ENCODE measurements at places on chromosomes 5 and 9.

GRCh38 chr5:33854733-33855151, 37.0 kb downstream of the ADAMTS12 start:
- DNase-seq: peak; percentile 62

GRCh38 chr9:479304-479970, 264.8 kb downstream of the DOCK8 start:
- no peak for DNase-seq

- no peak for DNase-seq
These were observed 92.1 kb downstream of the VCAN start for GRCh38 chr5:83563631-83564030.

DNA sequence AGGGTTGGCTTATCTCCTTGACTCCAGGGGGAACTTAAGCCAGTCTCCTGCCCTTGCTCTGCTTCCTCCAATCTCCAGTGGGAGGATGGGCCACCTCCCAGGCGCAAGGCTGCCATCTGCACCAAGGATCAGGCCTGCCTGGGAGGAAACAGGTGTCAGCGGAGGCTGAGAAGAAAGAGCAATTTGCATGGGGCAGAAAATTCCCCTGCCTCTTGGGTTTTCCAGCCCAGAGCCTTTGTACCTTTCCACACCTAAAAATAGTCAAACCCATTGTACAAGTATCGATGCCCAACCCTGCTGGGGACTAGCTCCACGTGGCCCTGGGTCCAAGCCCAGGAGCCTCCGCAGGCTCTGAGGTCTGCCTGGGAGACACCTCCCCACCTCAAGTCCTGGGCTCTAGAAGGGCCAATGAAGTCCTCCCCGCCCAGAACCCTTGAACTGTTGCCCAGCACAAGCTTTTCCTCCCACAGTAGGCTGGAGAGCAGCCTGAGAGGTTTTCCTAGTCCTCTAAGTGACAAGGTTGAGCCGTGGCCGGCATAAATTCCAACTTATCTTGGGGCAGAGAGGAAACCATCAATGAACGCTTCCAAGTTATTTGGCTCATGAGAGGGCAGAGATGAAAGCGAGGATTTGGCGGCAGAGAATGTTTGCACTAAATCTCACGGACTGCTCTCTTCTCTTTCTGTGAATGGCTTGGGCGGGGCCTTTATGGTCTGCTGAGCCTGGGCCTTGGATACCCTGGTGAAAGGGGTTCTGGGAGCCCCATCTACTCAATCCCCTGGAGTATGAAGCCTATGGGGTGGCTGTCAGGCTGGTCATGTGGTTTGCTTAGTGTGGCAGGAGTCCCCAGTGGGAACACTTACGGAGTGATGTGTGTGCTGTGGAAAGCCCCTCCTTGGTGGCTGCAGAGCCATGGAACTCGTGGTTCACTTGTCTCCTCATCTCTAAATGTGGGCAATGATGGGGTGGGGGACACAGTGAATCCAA, 15.6 kb downstream of the JADE2 start:
- no peak for DNase-seq

- DNase-seq: no peak
These were observed 13.2 kb upstream of the KIF12 start for GRCh38 chr9:114112325-114112724.

DNA sequence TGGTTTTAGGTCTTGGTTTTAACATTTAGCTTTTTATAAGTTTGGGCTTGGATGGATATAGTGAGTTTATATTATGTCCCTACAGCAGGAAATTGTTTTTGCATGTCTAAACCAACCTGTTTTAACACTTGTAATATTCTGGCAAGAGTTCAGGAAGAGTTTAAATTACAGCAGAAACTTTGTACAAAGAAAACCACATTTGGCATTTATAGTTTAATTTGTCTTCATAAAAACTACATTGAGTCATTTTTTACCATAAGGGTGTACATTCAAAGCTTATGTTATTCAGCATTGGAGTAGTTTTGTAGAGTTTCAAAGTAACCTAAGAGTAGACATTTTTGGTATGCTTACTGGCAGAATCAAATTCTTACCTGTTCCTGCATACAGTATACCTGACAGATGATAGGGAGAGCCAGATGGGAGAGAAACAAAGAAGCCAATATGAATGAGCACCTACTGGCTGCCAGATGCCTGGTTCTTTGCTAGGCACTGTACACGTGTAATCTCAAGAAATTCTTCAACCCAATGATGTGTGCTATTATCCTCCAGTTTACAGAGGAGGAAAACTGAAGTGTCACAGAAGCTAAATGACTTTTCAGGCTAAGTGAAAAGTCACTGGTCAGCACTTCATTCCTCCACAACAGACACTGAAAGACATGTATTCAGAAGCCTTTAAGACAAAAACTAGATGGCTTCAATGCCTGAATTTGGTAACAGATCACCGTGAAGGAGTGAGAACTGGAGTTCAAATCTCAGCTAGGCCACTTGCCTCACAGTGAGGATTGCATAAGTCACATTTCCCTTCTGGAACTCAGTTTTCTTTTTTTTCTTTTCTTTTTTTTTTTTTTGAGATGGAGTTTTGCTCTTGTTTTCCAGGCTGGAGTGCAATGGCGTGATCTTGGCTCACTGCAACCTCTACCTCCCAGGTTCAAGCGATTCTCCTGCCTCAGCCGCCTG, 25.9 kb upstream of the ECM2 start:
- peak; percentile 27 for DNase-seq

DNA sequence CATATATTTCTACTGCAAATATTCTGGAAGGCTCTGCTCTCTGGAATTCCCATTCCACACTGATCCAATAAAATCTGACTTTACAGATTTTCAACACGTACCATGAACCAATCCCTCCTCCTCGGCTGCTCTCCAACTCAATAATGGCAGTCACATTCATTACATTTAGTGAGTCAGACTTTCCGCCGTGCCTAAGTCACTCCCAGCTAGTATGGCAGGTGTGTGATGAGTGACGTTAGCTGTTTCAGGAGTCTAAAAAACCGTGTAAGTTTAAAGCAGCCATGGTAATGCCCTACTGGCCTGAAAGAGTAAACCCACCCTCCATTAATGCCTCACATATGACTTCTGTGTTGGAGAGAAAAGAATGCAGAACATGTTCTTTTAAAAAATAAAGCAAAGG, 3.3 kb downstream of the FBN2 start:
- peak; percentile 15 for DNase-seq

GRCh38 chr5:142797420-142797819, 27.2 kb downstream of the ARHGAP26 start:
- no peak for DNase-seq

- DNase-seq: no peak
These were observed 25.8 kb downstream of the CAST start for GRCh38 chr5:96687812-96688453.

DNA sequence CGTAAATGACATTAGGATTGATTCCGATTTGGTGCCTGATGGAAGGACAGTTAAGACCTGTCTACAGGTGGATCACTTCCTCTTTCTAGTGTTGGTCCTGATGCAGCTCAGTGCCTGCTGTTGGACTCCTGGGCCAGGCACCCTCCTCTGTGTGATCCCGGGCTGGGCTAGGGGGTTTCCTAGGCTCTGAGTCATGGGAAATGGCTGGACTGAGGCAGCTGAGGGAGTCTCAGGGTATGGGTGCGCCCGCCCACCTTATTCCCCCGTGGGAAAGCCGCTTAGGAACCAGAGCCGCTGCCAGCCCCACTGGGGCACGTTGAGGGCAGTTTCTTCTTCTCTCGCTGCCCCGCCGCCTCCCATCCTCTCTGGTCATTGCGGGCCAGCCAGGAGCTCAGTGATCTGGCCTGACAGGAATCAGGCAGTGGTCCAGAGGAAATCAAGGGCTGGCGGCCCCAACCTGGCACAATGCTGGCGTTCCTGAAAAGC, 12.9 kb downstream of the TCF7 start:
- DNase-seq: no peak

DNA sequence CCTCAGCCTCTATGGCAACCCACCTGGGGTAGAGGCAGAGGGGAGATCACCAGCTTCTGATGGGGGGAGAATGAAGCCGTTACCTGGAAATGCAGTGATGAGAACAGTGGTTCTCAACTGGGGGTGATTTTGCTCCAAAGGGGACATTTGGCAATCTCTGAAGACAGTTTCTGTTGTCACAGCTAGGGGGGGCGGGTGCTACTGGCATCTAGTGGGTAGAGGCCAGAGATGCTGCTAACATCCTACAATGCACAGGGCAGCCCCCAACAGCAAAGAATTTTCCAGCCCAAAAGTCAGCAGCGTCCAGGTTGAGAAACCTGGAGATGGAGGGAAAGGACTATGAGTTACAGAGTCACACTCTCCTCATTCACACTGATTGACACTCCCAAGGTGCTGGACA, 84.5 kb downstream of the FGF1 start:
- no peak for DNase-seq

DNA sequence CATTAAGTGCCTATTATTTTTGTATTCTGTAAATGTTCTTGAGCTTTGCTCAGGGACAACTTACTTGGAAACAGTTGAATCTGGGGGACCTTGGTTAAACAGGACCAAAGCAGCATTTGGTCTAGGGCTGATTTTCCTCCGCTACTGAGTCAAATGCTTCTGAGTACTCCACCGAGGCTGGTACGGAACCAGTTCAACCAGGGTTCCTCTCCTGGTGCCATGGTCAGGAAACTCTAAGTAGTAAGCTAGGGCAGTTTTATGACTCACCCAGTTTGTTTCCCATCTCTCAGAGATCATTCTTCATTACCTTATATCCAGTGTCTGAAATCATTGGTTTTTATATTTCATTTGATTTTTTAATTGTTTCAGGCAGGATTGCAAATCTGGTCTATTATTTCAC, 111.9 kb upstream of the TNFAIP8 start:
- DNase-seq: no peak

- DNase-seq: no peak
These were observed 3.7 kb downstream of the ECSCR start for GRCh38 chr5:139458580-139459407.

GRCh38 chr5:107519900-107520354, 150.8 kb downstream of the EFNA5 start:
- peak; percentile 87 for DNase-seq

GRCh38 chr9:12878351-12878978, 103.6 kb downstream of the LURAP1L start:
- DNase-seq: no peak

DNA sequence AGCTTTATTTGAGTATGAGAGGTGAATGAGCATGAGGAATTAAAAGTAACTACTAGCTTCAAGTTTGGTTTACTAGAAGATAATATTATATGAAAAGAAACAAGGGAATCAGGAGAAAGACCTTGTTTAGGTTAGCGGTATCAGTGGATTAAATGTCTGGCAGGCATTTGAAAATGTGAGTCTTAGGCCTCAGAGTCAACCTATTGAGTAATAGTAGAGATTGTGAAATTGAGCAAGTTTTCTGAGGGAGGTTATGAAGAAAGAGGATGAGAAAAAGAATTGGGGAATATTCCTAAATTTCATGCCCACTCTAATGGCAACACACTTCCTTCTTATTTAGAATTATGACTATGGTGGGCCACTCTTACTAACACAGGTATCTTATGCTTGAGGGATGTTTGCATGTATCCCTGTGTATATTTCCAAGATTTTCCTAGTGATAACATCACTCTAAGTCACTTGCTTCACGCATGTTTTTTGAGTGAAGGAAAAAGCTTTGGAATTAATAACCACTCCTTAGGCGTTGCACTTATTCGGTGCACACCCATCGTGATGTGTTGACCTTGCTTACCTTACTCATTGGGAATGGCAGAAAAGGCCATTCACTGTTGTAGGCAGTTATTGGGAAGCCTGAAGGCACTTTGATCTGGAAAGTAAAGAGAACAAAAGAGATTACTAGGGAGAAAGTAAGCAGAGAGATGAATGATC, 8.2 kb upstream of the ELL2 start:
- no peak for DNase-seq

GRCh38 chr5:75152860-75153259, 83.8 kb downstream of the ANKRD31 start:
- no peak for DNase-seq

GRCh38 chr5:88487066-88487465, 218.4 kb upstream of the TMEM161B start:
- DNase-seq: no peak

DNA sequence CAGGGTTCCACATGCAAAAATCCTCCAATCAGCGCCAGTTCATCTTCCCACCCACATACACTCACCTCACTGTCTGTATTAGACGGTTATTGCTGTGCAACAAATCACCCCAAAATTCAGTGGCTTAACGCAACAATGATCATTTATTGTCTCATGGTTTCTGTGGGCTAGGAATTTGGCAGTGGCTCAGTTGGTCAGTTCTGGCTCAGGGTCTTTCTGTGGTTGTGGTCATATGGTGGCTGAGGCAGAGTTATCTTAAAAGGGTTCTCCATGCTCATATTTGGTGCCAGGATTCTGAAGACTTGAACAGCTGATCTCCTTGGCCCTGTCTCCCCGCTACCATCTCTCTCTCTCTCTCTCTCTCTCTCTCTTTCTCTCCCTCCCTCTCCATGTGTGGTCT, 12.9 kb downstream of the ZNF618 start:
- no peak for DNase-seq

GRCh38 chr5:139705191-139705590, 57.0 kb downstream of the CXXC5 start:
- DNase-seq: no peak

- no peak for DNase-seq
These were observed 292.0 kb downstream of the NSG2 start for GRCh38 chr5:174337276-174338184.

GRCh38 chr5:88956416-88956815, 73.4 kb upstream of the MEF2C start:
- DNase-seq: no peak

GRCh38 chr5:104456122-104456521, 893.5 kb upstream of the NUDT12 start:
- no peak for DNase-seq

DNA sequence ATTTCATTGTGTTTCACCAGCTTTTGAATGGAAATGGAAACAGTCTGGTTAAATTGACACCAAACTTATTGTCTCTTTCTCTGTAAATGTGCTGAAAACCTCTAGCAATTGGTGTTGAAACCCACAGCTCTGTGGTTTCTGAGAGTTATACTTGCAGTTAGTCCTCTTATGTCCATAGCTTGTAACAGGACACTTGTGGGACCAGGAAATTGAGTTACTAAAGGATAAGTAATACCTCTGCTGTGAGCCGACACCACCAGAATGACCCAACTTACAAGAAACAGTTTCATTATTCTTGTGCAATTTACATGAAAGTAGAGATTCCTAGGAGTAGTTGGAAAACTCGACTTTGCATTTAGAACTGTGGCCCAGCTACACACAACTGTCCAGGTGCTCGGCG, 191.5 kb downstream of the CFAP90 start:
- DNase-seq: no peak
